Cerebellum (tissue), 4 donors: ENCODE measurements at places on chromosomes 7 and 10.

- DNase-seq, result no peak
These were observed 18.7 kb downstream of the IL15RA start for GRCh38 chr10:5958675-5959074.

DNA sequence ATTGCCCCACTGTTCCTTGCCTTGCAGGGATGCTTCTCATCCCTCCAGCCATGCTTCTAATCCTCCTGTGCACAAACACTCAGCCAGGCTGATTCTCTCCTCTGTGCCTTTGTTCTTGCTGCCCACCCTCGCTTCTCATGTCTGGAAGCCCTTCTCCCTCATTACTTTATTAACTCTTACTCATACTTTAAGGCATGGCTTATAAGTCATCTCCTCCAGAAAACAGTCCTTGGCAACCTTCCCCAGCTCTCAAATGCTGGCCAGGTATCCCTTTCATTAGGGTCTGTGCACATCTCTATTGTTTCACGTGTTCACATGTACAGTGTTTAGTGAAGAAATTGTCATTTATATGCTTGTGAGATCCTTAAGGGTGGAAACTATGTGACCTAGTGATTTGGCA lies 62.9 kb downstream of the ITGB8 start:
- DNase-seq, result no peak

GRCh38 chr7:128679920-128680319 lies 7.8 kb downstream of the GARIN1A start:
- no peak for DNase-seq

- no peak for DNase-seq
These were observed 33.5 kb downstream of the SLC37A3 start for GRCh38 chr7:140364819-140365218.

DNA sequence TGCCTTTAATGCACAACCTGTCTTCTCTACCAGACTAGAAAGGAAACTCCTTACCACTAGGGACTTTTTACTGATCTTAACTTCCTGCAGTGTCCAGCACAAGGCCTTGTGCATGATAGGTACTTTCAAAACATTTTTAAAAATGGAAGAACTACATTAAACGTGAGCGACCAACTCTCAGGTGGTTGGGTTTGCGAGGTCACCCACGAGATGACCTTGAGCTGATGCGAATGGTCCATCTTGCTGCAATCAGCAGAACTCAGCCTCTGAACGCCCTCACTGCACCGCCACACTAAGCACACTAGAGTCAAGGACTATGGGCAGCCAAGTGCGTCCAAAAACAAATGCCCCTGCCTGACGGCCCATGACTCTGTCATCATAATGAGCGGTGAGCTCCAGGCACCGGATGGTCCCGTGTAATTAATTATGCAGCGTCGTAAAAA lies 34.9 kb upstream of the PTF1A start:
- no peak for DNase-seq

GRCh38 chr10:95276367-95277200 lies 14.2 kb downstream of the PDLIM1 start:
- no peak for DNase-seq

GRCh38 chr7:78172933-78173591 lies 374.5 kb downstream of the PHTF2 start:
- no peak for DNase-seq

- DNase-seq, result no peak
These were observed 134.9 kb downstream of the ARID5B start for GRCh38 chr10:62036186-62037081.

GRCh38 chr10:121709675-121710073 lies 111.4 kb upstream of the FGFR2 start:
- no peak for DNase-seq

DNA sequence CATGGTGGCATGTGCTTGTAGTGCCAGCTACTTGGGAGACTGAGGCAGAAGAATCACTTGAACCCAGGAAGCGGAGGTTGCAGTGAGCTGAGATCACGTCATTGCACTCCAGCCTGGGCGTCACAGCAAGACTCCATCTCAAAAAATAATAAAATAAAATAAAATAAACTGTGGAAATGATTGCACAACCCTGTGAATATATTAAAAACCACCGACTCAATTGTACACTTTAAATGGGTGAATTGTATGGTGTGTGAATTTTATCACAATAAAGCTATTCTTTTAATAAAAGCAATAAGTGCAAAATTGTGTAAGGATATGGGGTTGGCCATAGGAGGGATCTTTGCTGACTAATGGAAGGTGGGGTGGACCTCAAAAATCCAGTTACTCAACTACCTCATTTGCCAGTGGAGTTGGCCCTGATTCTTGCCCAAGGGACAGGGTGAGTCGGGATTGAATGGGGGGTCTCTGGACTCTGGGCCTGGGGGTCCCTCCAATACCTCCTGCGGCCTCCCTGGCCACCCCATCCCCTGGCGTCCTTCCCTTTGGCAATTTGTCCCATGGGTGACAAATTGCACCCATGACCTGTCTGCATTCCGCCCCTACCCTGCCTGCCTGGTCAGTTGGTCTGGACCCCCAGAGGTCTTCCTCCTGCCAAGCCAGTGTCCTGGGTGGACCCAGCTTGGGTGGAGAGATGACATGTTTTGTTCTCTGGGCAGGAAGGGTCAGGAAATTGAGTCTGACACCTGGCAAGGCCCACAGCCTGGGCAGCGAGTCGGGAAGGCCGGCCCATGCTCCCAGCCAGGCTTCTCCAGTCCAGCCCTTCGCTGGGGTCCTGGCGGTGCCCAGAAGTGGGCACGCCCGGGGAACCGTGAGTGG lies 61.7 kb upstream of the ELN start:
- DNase-seq, result no peak

DNA sequence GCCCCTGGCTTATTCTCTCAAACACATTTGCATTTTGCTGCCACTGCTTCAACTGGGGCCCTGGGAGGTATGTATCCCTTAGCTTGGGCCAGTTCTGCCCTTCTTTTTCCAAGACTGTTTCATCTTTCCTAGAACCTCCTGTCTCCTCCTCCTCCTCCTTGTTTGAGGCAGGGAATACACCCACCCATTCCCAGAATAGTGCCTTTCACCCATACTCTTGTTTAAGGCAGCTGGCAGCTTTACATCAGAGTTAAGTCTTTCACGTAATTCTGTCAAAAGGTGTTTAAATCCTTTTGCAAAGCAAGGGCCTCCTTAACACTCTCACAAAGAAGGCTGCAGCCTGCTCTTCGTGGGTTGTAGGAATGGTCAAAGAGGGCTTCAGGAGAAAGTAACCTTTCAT lies 150.9 kb upstream of the AGK start:
- no peak for DNase-seq

- no peak for DNase-seq
These were observed 46.2 kb downstream of the NOC3L start for GRCh38 chr10:94316560-94316959.

GRCh38 chr7:56291-56913 lies 136.0 kb upstream of the FAM20C start:
- DNase-seq, result peak; percentile 61

DNA sequence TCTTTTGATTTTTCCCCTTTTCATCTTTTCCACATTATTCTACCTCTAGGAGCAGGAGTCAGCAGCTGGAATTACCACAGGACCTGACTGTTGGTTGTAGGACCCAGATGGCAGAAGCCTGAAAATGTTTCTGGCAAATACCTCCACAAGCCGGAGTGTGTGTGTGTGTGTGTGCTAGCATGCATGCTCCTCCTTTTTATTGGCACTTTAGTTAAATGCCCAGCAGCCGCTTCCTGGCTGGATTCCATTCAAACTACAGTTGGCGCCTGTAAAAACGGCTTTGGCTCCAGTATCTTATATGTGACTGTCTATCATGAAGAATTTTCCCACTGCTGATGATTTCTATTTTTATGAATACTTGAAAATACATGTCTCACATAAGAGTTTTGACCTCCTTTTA lies 319.7 kb upstream of the SP4 start:
- no peak for DNase-seq

DNA sequence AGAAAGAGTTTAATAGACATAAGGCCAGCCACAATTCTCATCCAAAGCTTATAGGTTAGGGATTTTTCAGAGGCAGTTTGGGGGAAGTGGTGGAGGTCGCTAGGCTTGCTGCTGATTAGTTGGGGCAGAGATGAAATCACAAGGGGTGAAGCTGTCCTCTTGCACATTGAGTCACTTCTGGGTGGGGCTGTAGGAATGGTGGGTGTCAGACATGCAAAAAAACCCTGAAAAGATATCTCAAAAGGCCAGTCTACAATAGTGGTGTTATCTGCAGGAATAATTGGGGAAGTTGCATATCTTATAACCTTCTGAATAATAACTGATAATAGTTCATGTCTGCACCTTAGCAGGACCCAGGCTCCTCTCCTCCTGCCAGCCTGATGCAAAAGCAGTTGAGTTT lies 2.1 kb downstream of the FAM24B start:
- DNase-seq, result no peak
